Naive thymus-derived CD8-positive, alpha-beta T cell (primary cell): ENCODE measurements at places on chromosomes 1 and 21.

DNA sequence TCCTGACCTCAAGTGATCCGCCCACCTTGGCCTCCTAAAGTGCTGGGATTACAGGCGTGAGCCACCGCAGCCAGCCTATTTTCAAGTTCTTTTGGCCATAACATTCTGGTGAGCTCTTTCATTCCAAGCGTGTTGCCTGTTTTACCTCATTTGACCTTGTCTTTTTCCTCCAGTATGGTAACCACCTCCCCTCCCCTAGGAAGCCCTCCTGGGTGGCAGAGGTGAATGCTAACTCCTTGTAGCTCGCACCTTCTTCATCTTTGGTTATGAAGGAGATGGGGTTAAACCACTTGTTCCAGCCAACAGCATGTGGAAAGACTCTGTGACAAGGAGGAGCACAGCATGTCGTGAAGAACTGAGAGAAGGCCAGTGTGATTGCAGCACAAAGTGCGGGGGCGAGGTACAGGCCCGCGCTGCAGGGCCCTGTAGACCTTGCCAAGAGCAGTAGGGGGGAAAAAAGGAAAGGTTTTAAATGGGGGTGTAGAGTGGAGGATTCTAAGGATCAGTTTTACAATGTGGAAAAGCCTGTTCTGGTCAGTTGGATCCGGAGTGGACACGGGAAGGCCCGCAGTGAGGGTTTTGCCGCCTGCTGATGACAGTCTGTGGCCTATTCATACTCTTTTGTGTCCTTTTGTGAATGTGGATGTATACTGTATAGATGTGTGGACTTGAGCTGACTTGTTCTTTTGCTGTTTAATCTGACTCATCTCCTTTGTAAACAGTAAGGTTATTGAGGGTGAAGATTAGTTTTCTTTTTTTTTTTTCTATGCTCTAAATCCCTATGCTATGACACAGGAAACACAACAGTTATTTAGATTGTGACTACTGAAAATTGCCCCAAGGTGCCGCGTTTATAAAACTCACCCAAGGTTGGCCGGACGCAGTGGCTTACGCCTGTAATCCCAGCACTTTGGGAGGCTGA, 7.5 kb upstream of the ZNF436 start:
- no peak for DNase-seq

DNA sequence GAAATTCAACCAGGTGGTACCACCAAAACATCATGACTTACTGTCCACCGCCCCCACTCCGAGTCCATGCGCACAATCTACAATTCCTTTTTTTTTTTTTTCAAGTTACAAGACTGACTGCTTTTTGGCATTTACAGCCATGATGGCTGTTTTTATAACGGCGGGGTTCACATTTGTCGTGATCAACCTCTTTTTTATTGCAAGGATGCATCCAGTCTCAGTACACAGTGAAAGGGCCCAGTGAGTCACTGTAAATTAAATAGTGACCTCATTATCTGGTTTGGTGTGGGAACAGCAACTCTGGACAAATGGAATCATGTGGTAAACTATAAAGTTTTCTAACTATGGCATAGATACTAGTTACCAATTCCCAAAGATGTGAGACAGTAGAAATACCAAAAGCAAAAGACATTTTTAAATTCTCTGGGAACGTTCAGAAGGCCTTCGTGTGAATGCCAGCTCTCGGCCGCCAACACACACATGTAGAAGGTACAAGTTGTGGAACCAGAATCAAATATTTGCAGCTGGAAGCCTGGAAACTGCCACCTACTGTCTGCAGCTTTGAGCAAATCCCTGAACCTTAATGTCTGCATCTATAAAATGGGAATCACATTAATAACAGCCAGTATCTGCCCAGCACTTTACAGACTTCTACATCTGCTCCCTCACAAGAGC, 4.9 kb downstream of the GLIS1 start:
- no peak for DNase-seq

GRCh38 chr1:48164571-48164970, 57.9 kb upstream of the SLC5A9 start:
- no peak for DNase-seq

DNA sequence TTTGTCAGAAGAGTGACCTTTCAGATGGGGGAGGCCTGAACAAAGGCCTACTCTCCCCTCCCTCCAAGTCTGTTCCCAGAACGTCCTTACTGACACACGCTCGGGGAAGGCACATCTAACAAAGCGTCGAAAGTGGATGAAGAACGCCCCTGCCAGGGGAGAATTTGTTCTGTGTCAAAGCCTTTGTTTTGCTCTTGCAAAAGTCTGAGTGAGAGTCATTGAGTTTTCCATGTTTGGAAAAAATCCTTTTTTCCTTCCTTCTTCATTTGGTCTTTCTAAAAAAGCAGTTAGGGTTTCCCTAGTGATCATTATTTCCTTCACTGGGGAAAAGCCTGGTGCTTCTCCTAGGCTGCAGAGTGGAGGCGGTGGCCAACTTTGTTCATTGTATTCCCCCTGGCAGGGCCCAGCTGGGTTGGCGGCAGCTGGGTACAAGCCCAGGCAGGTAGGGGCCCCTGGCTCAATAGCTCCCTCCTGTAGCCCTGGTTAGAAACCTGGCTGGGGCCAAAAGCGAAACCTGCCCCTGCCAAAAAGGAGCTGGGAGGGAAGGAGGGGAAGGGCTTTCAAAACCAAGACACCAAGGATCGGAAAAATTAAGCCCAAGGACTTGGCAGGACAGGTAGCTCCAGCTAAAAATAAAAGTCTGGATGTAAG, 81.1 kb downstream of the ITPKB start:
- no peak for DNase-seq

GRCh38 chr1:221013691-221014660, 134.7 kb downstream of the HLX start:
- DNase-seq, result no peak

DNA sequence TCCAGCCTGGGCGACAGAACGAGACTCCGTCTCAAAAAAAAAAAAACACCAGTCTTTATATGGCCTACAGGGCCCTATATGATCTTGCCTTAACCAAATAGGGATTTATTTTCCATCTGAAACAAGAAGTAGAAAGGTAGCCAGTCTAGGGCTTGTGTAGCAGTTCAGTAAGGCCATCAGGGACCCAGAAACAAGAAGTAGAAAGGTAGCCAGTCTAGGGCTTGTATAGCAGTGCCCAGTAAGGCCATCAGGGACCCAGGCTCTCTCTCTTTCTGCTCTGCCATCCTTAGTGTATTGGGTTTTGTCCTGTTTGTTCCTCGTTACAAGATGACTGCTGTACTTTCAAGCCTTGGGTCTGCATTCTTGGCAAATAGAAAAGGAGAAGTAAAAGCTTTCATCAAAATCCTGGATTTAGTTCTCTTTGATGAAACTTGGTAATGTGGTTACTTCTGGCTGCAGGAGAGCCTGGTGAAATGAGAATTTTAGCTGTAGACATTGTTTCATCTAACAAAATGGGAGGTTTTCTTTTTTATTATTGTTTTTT, 46.1 kb downstream of the PKN2 start:
- DNase-seq, result no peak

DNA sequence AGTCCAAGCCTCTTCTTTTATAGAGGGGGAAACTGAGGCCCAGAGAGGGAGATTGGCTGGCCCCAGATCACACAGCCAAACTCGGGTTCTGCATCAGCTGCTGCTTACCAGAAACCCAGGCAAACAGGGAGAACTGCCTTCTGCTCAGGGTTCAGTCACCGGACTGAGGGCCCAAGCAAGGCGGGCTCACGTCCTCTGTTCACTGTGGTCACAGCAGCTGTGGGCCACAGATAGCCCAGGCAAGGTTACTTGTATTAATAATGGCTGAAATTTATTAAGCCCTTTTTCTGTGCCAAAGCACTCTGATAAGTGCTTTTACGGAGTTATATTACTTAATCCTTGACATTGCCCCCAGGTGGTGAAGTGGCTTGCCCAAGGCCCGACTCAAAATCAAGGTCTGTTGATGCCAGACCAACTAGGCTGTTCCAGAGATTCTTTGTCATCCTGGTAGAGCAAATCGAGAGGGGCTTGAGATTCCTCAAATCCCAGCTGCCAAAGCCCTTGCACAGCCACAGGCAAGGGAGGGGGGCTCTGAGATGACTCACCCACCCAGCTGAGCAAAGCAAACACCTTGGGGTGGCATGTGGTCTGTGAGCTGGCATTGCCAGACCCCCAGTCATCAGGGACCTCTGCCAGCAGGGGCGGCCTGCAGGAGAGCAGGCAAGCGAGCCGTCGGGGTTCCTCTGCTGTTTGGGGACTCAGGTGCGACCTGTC, 36.5 kb downstream of the EPHB2 start:
- DNase-seq, result no peak

DNA sequence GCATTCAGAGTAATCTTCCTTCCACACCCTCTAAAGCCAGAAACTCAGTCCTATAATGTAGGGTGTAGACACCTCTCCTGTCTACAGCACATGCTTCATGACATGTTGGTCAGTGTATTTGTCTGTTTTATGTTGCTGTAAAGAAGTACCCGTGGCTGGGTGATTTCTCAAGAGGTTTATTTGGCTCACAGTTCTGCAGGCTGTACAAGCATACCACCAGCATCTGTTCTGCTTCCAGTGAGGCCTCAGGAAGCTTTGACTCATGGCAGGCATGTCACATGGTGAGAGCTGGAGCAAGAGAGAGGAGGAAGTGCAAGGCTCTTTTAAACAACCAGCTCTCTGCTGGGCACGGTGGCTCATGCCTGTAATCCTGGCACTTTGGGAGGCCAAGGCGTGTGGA, 12.1 kb downstream of the PLOD1 start:
- no peak for DNase-seq

- peak; percentile 82 for DNase-seq
Measured at GRCh38 chr1:234772345-234773147, 162.6 kb upstream of the IRF2BP2 start.

GRCh38 chr1:213409971-213410370, 358.9 kb downstream of the RPS6KC1 start:
- no peak for DNase-seq

- DNase-seq, result no peak
Measured at GRCh38 chr1:3000214-3000613, 21.1 kb upstream of the ACTRT2 start.

GRCh38 chr21:37146320-37147235, 73.5 kb downstream of the TTC3 start:
- DNase-seq, result no peak

DNA sequence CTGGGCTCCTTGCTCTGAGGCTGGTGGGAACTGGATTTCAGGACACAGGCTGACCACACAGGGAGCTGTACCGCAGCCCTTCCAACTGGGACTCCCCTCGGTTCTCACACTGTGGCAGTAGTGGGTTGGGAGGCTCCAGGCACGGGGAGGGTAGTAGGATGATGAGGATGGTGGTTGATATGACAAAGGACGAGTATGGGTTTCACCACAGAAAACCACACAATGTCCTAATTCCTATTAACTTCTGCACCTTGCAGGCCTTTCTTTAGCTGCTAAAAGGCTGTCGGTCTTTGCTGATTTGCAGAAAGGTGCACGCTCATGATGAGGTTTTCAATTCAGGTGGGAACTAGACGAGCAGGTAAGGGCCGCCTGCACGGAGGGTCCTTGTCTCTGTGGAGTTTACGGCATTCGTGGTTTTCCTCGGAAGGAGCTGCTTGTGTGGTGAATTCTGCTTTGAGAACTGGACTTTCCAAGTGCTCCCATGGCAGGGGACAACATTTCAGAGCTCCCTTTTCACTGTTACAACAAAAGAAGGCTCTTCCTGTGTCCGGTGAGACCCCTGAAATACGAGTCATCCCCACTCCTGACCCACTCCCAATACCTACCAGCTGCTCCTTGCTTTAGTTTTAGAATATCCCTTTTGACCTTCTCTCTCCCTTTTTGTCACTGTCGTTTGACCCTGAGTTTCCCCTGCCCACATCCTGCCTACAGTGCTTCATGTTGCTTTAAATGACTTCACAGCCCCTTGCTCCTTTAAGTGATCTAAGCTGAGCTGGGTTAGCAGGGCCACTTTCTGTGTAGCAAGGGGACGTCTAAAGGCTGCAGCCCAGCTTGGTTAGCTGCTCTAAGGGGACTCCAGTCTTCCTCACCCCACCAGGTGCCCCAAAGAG, 125.1 kb downstream of the MRPS6 start:
- DNase-seq, result peak; percentile 7

DNA sequence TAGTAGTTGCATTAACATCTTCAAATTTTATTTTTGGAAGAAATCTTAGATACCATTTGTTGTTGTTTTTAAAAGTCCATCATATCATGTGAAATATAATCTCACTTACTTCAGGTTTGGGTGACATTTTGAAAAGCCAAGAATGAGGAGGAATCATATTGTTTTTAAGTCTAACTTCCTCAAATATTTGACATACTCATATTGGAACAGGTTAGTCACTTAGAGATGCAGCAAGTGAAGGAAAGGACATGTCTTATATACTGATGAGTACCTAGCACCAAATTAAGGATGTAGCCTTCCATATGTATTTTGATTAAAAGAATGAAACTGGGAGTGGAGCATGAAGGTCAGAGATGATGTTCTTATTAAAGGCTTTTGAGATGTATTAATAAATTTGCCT, 23.9 kb downstream of the GBP2 start:
- no peak for DNase-seq

DNA sequence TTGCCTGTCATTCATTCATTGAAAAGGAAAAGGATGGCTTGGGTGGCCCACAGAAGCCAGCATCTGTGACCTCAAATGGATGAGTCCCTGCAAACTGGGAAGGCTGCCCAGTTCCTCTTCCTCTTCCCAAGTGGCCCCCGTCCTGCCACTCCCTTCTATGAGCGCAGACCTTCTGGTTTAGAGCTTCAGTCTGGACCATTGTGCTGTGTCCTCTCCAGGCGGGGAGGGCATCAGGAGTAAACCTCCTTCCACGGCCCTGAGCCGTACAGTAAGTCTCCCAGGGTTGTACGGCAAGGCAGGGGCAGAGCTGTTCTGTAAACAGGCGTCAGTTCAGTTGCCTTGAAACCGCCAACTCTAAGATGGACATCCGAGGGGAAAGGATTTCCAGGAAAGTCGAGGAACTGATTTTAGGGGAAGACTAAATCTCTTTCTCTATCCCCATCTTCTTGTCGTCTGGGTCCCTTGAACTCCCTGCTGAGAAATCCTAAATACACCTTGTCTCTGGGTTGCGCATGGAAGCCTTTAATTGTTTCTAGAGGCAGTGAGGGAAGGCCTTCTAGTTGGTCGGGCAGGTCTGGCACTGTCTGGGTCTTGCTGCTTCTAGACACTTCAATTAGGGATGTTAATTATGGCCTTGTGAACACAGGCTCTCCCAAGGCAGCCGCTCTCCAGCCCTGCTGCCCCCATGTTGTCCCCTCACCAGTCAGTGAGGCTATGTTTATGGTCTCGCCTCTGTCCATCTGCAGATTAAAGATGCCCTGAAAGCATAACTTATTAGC, 22.1 kb downstream of the SOX13 start:
- DNase-seq, result no peak

DNA sequence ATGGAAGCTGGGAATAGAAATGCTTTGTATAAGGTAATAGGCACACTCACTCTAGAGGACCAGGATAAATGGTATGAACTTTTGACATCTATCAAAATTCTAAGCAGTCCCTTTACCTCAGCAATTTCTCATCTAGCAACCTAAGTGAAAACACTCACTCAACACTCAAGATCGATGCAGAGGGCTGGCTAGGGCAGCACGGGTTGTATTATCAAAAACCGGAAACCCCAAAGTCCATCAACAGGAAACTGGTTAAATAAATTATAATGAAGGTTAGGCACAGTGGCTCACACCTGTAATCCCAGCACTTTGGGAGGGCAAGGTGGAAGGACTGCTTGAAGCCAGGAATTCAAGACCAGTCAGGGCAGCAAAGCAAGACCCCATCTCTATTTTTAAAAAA, 9.4 kb downstream of the USP48 start:
- no peak for DNase-seq

GRCh38 chr1:218347336-218347722, 2.2 kb downstream of the TGFB2 start:
- no peak for DNase-seq
